Heart right ventricle (tissue), 16 donors: ENCODE measurements at places on chromosomes 1 and 21. TPM values are rescaled to one million over a fixed set of nuclear protein-coding genes. Genes with fewer than 3 reads are reported as not detected.

Gene DPM3
- 51.1 TPM for total RNA-seq

Gene EDARADD
- total RNA-seq, result 0.82 TPM

Gene PYCR2
- 54.2 TPM for total RNA-seq

Gene SLC5A9
- not detected for total RNA-seq

Gene OR2T29
- not detected for total RNA-seq

Gene RRAGC
- 20.3 TPM for total RNA-seq

Gene OMA1
- total RNA-seq, result 43.8 TPM

Gene PDZK1
- 2.0 TPM for total RNA-seq

Gene SLC39A1
- 30.4 TPM for total RNA-seq

Gene TMEM200B
- 2.2 TPM for total RNA-seq

Gene AGT
- total RNA-seq, result 58.4 TPM

Gene S100A8
- 6.2 TPM for total RNA-seq
